ENCODE measurements at places on chromosomes 6 and 20.
A peak's percentile ranks its signal among the peaks of the same experiment; 100 is the strongest.

GRCh38 chr6:53175027-53175426 lies 26.4 kb upstream of the GCM1 start:
- DNase-seq: no peak

DNA sequence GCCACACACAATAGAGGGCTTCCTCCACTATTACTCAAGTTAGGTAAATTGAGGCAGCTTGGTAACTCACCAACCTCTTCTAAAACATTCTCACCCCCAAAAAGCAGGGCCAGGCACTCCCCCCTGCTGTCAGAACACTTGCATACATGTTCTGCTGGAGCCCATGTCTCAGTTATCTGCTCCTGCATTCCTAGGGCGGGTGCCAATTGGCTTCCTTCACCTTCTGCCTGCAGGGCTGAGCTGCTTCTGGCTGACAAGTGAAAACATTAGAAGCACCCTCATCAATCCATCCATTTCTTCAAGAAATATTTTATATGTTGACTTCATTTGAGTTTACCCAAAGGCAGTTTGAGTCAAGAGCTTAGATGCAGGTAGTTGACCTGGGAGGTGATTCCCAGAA lies 4.5 kb upstream of the ENTPD6 start:
- no peak for DNase-seq

DNA sequence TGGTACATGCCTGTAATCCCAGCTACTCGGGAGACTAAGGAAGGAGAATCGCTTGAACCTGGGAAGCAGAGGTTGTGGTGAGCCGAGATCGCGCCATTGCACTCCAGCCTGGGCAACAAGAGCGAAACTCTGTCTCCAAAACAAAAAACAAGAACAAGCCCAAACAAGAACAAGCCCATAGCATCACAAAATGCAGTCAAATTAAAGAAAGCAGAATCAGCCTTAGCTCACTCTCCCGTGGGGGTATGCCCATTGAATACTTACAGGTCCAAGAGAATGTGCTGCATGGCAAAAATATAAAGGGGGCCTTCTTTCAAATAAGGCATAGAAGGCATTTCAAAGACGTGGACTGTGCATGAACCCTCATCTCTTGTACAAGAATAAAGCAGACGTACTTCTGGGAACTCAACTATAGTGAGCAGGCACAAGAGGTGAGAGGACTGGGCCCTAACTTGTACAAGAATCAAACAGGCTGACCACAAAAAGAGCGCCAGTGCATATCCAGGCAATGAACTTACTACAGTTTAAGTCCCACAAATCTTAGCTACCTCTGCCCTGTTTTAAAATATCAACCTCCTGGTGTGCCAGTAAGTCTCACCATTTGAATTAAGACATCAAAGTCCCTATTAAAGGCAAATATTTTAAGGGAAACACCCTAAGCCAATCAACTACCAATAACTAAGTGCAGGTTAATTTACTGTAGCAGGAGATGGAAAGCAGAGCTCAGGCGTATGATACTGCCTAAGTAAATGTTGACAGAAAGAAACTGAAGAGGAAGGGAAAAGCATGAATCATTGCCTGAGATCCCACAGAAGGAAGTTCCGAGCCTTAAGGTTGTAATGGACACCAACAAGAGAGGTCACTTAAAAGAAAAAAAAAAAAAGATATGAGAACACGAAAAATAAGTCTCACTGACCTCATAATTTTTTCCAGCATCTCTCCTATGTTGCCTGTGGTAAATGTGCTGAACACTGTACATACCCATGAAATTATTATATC lies 37.4 kb downstream of the TOMM6 start:
- DNase-seq: no peak

- no peak for DNase-seq
Measured at GRCh38 chr6:111800821-111801220, 72.4 kb downstream of the FYN start.

GRCh38 chr6:41684311-41685180 lies 46.3 kb downstream of the MDFI start:
- no peak for DNase-seq

GRCh38 chr6:45479834-45480751 lies 102.4 kb upstream of the SUPT3H start:
- DNase-seq: no peak

DNA sequence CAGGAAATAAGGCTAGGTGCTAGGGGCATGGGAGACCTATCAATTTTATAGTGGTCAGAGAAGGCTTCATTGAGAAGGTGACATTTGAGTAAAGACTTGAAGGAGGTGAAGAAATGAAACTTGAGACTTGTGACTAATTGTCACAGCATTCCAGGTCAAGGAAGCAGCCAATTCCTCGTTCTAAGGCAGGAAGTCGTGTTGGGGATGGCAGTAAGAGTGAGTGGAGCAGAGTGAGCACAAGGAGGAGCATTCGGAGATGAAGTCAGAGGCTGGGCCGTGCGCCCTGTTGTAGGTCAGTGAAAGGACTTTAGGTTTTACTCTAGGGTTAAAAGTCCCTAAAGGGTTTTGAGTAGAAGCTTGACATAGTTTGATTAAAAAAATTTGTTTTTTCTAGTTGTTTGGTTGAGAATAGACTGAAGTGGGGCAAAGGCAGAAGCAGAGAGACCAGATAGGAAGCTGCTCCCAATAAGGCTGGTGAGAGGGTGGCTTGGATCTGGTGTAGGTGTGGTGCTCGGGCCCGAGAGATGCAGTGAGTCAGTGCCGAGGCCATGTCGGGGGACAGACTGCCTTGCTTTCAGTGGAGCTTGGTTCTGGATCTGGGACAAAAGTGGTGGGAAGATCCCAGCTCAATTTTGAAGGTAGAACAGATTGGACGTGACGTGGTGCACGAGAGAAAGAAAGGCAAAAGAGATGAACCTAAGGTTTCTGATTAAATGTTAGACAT lies 2.6 kb upstream of the RSPH3 start:
- DNase-seq: no peak

GRCh38 chr6:167589615-167589940 lies 237.1 kb upstream of the AFDN start:
- DNase-seq: no peak

DNA sequence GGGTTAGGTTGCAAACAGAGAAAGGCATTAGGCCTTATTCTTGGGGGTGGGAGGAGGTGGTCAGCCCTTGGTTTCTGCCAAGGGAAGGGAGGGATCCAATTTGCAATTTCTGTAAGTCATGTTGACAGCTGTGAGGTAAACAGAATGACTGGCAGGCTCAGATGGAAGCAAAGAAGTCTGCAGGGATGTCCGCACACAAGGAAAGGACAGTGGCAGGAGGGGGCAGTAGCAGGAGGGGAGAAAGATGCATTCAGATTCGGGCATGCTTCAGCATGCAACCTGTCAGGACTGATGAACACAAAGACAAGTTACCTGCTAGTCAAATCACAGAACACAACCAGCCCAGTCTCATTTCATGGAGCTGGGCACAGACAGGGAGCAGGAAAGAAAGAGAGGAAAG lies 217.9 kb upstream of the FOXA2 start:
- no peak for DNase-seq

DNA sequence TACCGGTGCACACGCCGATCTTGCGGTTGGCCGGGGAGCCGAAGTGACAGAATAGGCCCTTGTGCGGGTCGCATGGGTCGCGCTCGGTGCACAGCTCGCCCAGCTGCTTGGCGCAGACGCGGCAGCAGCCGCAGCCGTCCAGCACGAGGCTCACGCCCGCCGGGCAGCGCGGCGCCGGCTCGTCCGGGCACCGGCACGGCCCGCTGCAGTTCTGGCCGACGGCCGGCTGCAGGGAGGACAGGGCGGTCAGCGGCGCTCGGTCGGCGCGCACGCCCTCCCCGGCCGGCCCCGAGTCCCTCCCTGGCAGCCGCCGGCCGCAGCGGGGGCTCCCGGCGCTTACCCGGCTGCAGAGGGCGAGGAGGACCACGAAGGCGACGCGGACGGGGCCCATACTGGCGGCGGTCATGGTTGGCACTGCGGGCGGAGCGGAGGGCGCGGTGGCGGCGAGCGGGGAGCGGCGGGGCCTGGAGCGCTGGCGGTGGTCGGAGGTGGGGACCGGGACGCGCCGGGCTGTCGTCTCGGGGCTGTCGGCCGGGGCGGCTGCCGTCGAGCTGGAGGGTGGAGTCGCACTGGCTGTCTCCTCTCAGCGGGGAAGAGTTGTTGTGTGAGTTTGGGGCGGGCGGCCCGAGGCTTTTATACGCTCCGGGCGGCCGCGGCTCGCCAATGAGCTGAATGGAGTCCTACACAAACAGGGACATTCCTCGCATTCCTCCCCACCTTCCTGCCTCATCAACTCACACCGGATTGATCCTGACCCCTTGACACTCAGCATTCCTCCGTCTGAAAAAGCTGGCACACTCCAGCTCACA lies at the start of gene CCN2:
Gene CCN2 (minus strand): TSS at position 606 of the 809 bp plus-strand sequence. CDS start 200 bp downstream, at position 406.
- DNase-seq: peak; percentile 78

- DNase-seq: no peak
Measured at GRCh38 chr6:152682141-152682540, 15.6 kb upstream of the MYCT1 start.

GRCh38 chr20:32483351-32484224 lies 101.5 kb downstream of the NOL4L start:
- peak; percentile 82 for DNase-seq

DNA sequence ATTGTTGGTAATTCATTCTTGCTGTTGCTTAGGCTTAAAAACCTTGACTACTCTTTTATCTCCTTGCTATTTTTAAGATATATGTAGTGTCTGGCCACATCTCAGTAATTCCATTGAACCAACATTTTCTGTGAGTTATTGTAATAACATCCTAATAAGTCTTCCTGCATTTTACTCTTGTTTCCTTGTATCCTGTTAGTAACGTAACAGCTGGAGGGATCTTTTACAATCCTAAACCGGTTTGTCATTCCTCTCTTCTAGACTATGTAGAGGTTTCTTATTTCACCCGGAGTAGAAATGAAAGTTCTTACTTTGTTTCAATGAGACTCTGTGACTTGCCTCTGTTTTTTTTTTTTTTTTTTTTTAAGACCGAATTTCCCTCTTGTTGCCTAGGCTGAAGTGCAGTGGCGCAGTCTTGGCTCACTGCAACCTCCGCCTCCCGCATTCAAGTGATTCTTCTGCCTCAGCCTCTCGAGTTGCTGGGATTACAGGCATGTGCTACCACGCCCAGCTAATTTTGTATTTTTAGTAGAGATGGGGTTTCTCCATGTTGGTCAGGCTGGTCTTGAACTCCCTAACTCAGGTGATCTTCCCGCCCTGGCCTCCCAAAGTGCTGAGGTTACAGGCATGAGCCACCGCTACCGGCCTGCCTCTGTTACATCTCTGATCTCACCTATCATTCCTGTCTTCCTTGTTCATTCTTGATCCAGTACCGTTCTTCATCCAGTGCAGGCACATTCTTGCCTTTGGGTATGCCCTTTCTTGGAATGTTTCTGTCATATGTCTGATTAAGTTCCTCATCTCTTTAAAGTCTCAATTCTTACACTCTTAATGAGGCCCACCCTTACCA lies 44.7 kb downstream of the NCOA3 start:
- no peak for DNase-seq

- no peak for DNase-seq
Measured at GRCh38 chr20:62059920-62060630, 5.6 kb downstream of the TAF4 start.

DNA sequence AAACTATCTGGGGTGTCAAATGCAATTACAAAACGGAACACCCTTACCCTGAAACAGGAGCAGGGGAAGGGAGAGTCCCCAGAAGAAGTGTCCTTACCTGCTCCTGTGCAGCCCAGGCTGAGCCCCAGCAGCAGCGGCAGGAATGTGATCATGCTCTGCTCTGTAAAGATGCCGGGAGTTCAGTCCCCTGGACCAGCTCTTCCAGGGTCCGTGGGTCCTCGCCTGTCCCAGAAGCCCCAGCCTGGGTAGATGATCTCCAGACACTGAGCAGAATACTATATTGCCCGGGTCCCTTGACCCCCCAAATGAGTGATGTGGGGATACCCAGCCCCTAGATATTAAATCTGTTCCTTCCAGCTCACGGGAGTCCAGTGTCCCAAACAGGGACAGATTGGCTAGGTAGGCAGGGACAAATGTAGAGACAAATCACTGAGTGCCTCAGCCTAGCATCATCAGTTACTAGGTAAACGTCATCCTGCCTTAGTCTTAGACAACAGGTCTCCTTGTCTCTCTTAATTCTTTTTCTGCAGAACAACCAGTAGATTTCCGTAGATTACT lies at the start of gene HLA-DMB:
Gene HLA-DMB (minus strand): TSS at position 373 of the 558 bp plus-strand sequence. CDS start 221 bp downstream, at position 152.
- no peak for DNase-seq

DNA sequence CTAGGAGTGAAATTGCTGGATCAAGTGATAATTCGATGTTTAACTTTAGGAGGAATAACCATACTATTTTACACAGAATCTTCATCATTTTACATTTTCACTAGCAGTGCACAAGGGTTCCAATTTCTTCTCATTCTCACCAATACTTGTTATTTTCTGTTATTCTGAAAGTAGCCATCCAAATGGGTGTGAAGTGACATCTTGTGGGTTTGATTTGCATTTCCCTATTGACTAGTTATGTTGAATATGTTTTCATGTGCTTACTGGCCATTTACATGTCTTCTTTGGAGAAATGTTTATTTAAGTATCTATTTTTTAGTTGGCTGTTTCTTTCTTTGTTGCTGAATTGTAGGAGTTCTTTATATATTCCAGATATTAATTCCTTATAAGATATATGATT lies 164.3 kb downstream of the CD109 start:
- no peak for DNase-seq

DNA sequence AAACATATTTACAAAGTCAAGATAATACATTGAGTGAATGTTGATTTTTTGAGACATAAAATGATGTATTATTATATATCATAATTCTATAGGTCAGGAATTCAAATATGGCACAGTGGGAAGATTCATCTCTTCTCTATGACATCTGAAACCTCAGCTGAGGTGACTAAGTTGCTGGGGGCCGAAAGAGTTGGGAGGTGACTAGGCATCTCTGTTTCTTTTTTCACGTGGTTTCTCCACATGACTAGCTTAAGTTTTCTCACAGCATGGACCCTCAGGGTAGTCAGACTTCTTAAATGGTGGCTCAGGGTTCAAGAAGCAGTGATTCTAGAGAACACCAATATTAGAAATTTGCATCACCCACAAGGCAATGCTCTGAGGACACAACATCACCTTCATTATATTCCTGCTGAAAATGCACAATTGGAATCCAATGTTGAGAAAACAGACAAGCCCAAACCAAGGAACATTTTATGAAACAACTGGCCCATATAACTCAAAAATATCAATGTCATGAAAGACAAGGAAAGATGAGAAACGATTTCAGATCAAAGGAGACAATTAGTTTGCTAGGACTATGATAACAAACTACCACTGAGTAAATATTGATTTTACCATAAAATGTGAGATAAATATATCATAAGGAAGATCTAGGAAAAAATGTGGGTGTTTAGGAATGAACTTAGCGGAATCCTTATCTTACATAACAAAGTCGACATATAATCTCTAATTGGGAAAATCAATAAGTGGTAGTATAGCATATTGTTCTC lies 273.3 kb upstream of the IRAK1BP1 start:
- no peak for DNase-seq
